ENCODE measurements at places on chromosomes 12 and 14.
A peak's percentile ranks its signal among the peaks of the same experiment; 100 is the strongest.

GRCh38 chr14:98144964-98145363, 1127.0 kb downstream of the BCL11B start:
- DNase-seq = peak; percentile 6

DNA sequence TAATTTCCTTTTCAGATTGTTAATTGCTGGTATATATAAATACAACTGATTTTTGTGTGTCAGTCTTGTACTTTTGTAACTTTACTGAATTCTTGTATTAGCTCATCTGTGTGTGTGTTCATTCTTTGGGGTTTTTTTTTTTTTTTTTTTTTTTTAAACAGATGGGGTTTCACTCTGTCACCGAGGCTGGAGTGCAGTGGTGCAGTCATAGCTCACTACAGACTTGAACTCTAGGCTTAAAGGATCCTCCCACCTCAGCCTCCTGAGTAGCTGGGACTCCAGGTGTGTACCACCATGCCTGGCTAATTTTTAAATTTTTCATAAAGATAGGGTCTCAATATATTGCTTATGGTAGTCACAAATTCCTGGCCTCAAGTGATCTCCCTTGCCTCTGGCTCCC, 68.0 kb downstream of the WNK1 start:
- DNase-seq = no peak

GRCh38 chr12:68240975-68241374, 12.4 kb downstream of the IL22 start:
- peak; percentile 45 for DNase-seq

DNA sequence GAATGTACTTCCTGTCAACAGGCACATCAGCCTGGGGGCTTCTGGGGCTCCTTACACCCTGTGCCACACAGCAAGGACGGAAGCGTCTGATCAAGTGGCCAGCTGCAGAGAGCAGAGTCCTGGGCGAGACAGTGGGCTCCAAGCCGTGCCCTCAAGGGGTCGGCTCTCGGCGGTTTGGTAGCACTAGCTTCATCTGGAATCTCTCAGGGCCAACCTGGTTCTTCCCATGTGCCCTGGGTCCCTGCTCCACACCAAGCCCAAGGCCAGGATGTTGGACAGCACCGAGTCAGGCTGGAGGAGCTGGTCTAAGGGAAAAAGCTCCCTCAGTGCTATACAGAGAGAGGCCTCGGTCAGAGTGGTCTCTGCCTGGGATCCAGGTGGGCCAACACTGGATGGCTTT, 20.5 kb downstream of the DIO3 start:
- no peak for DNase-seq

GRCh38 chr12:94405413-94406116, 54.1 kb downstream of the CEP83 start:
- peak; percentile 2 for DNase-seq

GRCh38 chr12:95083938-95084337, 10.5 kb upstream of the NR2C1 start:
- DNase-seq = peak; percentile 37

DNA sequence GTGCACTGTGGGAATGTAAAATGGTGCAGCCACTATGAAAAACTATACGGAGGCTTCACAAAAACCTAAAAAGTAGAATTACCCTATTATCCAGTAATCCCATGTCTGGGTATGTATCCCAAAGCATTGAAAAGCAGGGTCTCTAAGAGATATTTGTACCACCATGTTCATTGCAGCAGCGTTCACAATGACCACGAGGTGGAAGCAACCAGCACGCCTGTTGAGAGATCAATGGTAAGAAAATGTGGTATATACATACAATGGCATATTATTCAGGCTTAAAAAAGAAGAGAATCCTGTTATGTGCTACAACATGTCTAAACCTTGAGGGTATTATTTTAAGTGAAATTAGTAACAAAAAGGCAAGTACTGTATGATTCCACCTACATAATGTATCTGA, 910 bp upstream of the NOPCHAP1 start:
- no peak for DNase-seq

DNA sequence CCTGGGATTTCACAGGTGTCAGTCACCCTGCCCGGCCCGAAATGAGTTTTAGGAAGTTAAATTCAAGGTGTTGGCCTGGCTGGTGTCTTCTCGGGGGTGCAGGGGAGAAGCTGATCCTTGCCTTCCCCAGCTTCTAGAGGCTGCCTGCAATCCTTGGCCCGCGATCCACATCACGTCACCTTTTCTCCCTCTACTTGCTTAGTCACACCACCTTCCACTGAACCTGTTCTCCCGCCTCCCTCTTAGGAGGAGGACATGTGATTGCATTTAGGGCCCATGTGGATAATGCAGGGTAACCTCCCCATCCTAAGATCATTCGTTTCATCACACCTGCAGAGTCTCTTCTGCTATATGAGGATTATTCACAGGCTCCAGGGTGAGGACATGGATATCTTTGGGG, 25.4 kb upstream of the ATXN2 start:
- no peak for DNase-seq

- DNase-seq = no peak
Measured at GRCh38 chr12:118611295-118611694, 234.9 kb downstream of the SUDS3 start.

DNA sequence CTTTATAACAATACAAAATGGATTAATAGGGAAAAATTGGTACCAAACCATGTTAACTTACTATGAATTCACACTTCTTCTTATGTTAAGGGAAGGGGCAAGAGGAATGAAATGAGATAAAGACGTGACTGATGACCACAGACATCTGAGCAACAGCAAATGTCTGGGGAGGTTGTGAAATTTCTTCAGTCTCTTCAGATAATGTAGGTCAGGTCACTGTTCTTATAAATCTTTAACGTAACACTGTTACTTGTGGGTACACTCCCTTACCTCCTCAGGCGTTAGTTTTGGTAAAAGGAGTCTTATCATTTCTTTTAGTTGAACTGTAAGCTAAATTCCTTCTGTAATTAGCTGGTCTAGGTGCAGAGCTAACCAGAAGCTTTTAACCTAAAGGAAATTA, 405.0 kb upstream of the LRFN5 start:
- DNase-seq = no peak

DNA sequence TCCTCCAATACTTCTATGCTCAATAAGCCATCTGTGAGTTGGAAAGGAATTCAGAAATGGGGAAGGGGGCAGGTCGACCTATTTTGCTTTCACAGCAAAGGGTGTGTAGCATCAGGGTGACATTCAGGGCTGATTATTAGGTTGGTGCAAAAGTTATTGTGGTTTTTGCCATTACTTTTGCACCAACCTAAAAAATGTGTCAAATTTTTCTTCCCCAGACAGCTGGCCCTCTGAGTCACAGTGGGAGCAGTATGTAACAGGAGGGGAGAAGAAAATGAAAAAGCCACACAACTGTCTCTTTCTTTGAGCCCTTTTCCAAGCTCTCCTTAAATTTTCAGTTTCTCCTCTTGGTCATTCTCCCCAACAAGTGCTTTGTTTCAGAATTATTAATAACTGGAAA, 47.1 kb upstream of the GZMB start:
- DNase-seq = no peak

DNA sequence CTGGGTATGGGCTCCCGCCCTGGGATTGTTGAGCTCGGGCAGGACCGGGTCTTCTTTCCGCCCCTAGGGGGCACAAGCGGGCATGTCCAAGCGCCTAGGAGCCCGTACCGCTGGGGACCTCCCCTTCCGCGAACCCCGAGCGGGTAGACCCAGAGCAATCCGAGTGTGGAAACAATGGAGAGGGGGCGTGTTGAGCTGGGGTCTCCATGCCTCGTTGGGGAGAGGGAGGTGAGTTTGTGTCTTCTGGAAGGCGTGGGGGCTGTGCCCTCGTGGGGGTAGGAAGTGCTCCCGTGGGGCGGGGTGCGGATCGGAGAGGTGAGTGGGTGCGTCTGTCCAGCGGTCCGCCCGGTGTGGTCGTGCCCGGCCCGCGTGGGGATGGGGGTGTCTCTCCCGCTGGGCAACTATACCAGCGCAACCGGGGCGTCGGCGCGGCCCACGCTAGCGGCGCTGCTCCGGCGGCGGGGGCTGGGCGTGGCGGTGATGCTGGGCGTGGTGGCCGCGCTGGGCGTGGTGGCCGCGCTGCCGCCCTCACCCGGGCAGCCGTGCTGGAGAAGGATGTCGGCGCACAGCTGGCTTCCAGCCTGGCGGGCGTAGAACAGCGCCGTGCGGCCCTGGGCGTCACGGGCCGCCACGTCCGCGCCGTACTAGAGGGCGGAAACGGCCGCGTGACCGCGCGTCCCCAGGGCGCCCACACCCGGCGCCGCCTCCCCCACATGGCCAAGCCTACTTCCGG, 12.2 kb downstream of the AGAP2 start:
- DNase-seq = peak; percentile 95

DNA sequence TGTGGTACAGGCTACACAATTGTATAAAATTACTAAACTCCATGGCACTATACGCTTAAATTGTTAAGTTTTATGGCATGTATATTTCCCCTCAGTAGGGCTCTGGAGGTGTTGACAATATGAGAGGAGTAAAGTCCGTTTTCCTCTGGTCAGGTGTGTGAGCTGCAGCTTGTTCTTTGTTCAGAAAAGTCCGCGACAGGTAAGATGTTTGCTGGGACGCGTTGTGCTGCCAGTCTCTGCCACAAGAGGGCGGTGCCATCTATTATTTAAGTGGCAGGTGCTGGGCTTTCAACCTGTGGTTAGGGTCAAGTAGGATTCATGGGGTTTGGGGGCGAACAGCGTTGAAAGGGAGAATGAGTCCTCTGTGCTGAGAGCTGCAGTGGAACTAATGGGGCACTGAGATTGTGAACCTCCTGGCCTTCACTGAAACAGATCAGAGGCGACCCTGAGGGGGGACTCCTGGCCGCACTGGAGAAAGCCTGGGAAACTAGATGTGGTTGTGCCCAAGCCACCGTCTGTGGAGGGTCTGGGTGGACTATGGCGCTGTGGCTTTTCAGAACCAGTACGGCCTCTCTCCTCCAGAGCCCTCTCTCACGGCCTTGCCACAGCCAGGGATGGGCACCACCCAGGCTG, 179.0 kb downstream of the SLC15A4 start:
- DNase-seq = no peak

- DNase-seq = peak; percentile 65
Measured at GRCh38 chr12:76242813-76243550, 105.2 kb downstream of the BBS10 start.

- DNase-seq = no peak
Measured at GRCh38 chr12:85733984-85734383, 102.2 kb downstream of the RASSF9 start.

DNA sequence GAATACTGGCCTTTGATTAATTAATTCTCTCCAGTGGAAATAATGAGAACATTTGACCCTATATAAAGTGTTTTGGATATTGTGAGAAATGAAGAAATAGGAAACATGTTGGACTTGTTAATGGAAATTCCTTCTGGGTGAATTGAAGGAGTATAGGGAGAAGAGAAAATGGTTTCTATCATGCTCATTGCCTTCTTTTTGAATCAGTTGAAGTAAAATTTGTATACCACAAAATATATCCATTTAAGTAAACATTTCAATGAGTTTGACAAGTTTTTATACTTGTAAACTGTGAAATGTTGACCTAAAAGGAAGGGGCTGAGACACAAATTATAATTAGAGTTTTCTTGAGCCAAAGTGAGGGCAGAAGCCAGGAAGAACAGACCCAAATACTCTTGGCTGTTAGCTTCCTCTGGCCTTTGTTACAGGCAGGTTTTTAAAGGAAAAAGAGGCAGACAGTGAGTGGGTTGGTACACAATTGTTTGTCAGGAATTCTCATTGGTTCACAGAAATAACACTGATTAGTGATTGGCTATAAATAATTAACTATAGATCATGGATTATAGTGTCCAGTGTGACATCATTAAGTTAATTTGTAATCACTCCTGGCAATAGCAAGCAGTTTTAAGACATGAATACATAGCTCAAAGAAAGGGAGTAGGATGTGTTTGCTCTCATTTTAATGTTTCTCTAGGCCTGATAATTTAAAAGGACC, 826 bp downstream of the ZNF705A start:
- DNase-seq = no peak

DNA sequence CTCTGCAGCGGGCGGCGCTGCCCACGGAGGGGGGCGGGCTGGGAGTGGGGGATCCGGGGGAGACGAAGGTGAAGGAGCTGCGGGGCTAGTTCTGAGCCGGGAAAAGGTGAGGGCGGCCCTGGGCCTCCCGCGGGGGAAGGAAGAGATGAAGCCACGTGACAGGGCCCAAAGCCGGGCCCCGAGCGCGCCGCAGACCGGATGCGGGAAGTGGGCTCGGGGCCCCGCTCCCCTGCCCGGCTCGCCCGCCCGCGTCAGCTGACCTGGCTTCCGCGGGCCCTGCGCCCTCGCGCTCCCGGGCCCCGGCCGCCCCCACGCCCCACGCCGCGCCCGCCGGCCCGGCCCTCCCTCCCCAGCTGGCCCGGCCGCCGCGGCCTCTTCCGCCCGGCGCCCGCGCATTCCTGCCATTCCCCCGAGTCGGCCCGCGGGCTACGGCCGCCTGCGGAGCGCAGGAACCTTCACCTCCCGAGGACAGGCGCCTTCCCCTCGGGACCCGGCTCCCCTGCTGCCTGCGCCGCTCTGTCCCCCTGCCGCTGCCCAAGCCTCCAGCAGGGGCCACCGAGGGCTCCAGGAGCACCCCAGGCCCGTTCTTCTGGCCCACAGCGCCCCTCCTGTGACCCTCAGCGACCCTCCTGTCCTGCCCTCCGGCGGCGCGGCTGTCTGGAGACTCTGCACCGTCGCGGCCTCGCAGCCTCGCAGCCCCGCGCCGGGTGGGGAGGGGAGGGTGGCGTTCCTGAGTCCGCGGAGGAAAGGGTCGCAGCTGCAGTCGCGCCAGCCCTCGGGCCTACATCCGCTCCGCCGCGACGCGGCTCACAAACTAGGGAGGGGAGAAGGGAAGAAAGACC, 20.4 kb downstream of the NINJ2 start:
- DNase-seq = peak; percentile 81

DNA sequence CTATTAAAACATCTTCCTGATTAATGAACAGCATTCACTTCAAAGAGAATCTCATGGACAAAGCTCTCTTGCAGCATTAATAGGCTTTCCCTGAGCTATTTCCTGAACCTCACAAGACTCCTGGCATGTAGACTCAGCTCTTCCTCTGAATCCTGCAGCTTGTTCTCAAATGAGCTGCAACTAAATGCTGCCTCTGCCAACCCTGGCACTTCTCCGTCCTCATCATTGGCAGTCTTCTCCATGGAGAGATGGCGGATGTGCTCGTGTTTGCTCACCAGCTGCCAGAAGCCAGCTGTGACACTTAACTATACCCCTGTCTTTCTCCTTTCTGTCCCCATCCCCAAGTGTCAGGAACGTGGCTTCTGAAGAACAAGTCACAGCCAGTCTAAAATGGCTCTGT, 232.1 kb downstream of the FOXN3 start:
- no peak for DNase-seq

DNA sequence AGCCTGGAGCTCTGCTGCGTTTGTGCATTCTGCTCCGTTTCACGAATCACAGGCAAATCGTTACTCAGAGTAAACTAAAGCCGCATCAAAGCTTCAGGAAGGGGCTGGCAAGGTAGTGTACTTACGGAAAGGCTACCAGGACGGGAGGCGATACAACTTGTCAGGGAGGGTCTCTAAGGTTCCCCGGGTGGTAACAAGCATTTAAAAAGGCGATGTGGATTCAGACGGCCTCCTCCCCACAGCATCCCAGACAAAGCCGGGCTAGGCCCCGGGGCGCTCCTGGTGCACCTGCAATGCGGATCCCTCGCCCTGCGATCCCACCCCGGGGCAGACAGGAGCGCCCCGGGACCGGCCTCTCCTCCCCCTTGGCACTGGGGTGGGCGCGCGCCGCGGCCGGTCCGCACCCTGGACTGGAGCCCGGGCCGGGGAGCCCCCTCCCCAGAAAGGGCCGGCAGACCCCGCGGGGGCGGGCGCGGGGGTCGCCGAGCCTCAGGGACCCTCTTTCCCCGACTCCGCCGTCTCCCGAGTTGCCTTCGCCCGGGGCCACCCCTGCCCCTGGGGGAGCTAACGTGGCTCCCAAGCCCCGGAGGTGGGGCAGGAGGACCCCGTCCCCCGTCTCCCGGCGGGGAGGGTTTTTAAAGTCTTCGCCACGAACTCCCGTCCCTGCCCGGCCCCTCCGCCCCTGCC, 718 bp downstream of the CCDC92 start:
- no peak for DNase-seq

Data from AG08395 (cell line).